Thoracic aorta (tissue), 2 donors: ENCODE measurements at places on chromosomes 4 and X. TPM values are rescaled to one million over a fixed set of nuclear protein-coding genes. Genes with fewer than 3 reads are reported as not detected.

GRCh38 chr4:41561244-41561643, 23.3 kb downstream of the LIMCH1 start:
- peaks cover 34% of the 10 kb centered on the region for H3K4me1 ChIP-seq
- no peak overlapping the region for H3K4me3 ChIP-seq
- H3K27ac ChIP-seq = no peak overlapping the region

DNA sequence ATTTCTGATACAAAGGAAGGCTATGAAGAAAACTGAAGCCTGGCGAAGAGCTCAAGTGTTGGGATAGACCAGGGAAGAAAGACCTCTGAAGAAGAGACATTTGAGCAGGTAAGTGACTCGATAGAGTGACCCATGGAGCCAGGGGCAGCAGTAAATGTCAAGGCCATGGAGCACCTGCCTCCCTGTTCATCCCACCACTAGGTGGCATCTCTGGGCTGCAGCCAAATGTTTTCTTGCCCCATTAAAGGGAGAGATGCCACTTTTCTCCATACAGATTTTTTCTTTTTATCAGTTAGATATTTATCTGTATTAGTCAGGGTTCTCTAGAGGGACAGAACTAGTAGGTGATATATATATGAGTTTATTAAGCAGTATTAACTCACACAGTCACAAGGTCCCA, 4.9 kb upstream of the ZNF81 start:
- DNase-seq = no peak
- H3K27me3 ChIP-seq = no peaks in the 10 kb centered on the region
- no peaks in the 10 kb centered on the region for H3K36me3 ChIP-seq
- no peak overlapping the region for H3K4me3 ChIP-seq

DNA sequence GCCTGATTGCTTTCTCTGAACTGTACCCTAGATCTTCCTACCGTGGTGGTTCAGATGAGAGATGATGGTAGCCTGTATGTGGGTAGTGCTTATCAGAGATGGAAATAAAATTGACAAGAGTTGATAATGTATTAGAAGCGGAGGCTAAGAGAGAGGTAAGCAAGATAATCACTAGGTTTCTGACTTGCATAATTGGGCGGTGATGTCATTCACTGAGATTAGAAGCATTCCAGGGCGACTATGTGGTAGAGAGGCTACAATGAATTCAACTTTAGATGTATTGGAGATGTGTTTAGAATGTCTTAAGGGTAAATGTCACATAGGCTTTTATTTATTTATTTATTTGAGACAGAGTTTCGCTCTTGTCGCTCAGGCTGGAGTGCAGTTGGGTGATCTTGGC, 415 bp upstream of the TENM3 start:
- no peaks in the 10 kb centered on the region for H3K27me3 ChIP-seq
- no peaks in the 10 kb centered on the region for H3K4me1 ChIP-seq
- no peak for DNase-seq
- no peak overlapping the region for H3K27ac ChIP-seq

- H3K27me3 ChIP-seq = no peaks in the 10 kb centered on the region
- no peaks in the 10 kb centered on the region for H3K4me1 ChIP-seq
- peak within 1 kb of the TSS; percentile 74 for H3K27ac ChIP-seq
Measured at GRCh38 chrX:107825698-107826237, at the start of gene MID2. MID2 (plus strand) TSS chrX:107825866; CDS start chrX:107826427, 561 bp downstream.

GRCh38 chrX:5117816-5118215, 1110.9 kb downstream of the NLGN4X start:
- no peak for DNase-seq
- no peaks in the 10 kb centered on the region for H3K27me3 ChIP-seq
- no peak overlapping the region for H3K27ac ChIP-seq
- no peaks in the 10 kb centered on the region for H3K36me3 ChIP-seq

DNA sequence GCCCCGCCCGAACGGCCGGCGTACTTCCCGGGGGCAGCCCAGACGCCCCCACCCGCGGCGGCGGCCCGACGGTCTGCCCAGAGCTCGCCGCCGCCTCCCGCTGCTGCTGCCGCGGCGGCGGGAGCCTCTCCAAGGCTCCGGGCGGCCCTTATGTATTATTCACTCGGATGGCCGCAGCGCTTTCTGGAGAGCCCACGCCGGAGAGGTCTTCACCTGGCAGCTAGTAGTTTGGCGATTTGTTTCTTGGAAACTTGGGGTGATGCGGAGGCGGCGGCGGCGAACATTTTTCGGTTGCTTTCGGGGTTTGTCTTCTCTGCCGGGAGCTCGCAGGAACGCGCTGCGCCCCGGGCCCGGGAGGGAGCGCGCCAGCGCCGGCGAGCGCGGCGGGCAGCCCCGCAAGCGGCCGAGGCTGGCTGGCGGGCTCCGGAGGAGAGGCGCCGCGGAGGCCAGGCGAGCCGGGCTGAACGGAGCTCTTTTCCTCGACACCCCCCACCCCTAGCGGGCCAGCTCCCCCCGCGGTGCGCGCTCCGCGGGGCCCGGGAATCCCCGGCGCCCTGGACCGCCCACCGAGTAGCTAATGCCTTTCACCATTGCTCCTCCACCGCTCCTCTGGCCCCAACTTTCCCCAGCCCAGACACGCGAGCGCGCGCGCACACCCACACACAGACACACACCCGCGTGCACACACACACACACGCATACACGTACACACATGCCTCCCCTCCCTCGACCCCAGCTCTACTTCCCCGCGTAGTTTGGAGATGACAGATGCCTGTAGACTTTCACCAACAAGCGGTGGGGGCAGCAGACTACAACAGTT, 113.5 kb downstream of the DHX15 start:
- H3K4me1 ChIP-seq = peaks cover 17% of the 10 kb centered on the region
- no peak overlapping the region for H3K27ac ChIP-seq
- H3K27me3 ChIP-seq = no peaks in the 10 kb centered on the region

The USP38 gene
- total RNA-seq = 20.7 TPM

DNA sequence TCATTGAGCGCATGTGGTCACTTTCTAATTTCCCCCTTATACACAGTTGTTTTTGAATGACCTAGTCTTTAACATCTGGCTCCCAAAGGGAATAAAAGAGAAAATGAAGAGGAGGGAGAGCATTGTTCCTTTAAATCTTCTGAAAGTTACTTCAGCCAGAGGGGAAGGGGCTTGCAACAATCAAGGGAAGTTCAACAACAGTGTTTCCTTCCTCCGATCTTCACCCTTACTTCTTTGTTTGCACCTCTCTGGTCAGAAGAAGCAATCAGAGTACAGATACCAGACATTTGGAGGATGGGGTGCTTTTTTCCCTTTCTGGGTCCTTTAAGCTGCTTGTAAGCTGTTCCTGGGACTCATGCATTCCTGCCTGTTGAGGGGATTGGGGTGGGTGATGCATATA, 125.4 kb downstream of the TBC1D19 start:
- peaks cover 2% of the 10 kb centered on the region for H3K36me3 ChIP-seq
- DNase-seq = no peak
- no peak overlapping the region for H3K27ac ChIP-seq
- H3K4me1 ChIP-seq = no peaks in the 10 kb centered on the region
- H3K27me3 ChIP-seq = no peaks in the 10 kb centered on the region

DNA sequence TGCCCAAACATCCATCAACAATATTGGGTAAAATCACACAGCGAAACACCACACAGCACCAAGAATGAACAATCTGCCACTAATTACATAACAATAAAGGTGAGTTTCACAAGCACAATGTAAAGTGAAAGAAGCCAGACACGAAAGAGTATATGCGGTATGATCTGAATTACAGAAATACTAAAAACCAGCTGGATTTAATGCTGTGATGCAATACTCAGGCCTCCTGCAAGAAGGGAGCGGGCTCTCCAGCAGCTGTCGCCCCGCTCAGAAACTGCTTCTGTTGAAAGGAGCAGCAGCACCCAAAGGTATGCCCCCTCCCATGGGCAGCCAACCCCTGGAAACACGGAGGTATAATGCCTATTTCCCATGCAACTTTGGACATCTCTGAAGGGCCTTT, 77.0 kb downstream of the PAPSS1 start:
- H3K27me3 ChIP-seq = no peaks in the 10 kb centered on the region
- DNase-seq = no peak
- H3K4me3 ChIP-seq = no peak overlapping the region
- H3K4me1 ChIP-seq = peaks cover 15% of the 10 kb centered on the region
- no peak overlapping the region for H3K27ac ChIP-seq

GRCh38 chrX:47880927-47881326, 44.2 kb downstream of the ZNF81 start:
- H3K27me3 ChIP-seq = no peaks in the 10 kb centered on the region
- H3K27ac ChIP-seq = no peak overlapping the region
- no peaks in the 10 kb centered on the region for H3K4me1 ChIP-seq
- DNase-seq = no peak
- H3K36me3 ChIP-seq = no peaks in the 10 kb centered on the region
- H3K4me3 ChIP-seq = no peak overlapping the region

- no peak overlapping the region for H3K27ac ChIP-seq
- no peak overlapping the region for H3K4me3 ChIP-seq
- H3K4me1 ChIP-seq = no peaks in the 10 kb centered on the region
- no peaks in the 10 kb centered on the region for H3K27me3 ChIP-seq
- H3K36me3 ChIP-seq = no peaks in the 10 kb centered on the region
Measured at GRCh38 chr4:10354225-10354624, 103.0 kb downstream of the ZNF518B start.

The KCND1 gene
- 3.8 TPM for total RNA-seq

DNA sequence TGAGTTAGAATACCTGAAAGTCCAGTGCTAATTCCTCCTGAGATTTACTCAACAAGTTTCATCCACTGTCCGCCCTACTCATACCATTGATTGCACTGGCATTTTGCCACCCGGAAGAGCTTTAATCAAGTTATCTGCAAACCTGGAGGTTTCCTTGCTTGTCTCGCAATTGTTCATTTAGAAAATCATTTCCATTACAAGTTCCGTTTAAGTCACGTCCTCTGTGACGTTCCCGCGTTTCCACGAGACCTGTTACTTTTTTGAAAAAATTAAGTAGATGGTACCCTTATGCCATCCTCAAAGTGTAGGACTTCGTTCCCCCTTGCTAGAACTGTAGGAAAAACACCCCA, 761 bp upstream of the FRYL start:
- no peaks in the 10 kb centered on the region for H3K36me3 ChIP-seq
- H3K27me3 ChIP-seq = no peaks in the 10 kb centered on the region
- peaks cover 18% of the 10 kb centered on the region for H3K4me1 ChIP-seq
- H3K4me3 ChIP-seq = peak overlapping the region; percentile 84

- no peak overlapping the region for H3K27ac ChIP-seq
- no peaks in the 10 kb centered on the region for H3K36me3 ChIP-seq
- DNase-seq = no peak
- H3K4me1 ChIP-seq = peaks cover 26% of the 10 kb centered on the region
Measured at GRCh38 chr4:76960014-76960413, 10.5 kb downstream of the SEPTIN11 start.

The ETDA gene
- not detected for total RNA-seq

DNA sequence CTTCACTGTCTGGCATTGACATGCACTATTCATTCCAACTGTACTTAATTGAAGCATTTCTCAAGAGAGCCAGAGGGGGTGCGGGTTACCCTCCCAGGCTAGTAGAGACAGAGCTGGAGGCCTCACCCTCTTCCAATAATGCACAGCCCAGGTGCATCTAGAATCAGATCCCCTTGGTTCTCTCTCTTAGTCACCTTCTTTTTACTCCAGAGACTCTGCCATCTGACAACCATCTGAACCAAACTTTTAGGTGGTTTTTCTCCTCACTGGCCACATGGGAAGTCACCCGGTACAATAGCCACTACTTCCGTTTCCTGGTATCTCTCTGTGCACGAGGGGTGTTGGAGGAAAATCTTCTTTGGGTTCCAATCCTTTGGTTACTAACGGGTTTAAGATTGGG, 81.3 kb downstream of the SLC2A9 start:
- no peak overlapping the region for H3K4me3 ChIP-seq
- no peak overlapping the region for H3K27ac ChIP-seq

DNA sequence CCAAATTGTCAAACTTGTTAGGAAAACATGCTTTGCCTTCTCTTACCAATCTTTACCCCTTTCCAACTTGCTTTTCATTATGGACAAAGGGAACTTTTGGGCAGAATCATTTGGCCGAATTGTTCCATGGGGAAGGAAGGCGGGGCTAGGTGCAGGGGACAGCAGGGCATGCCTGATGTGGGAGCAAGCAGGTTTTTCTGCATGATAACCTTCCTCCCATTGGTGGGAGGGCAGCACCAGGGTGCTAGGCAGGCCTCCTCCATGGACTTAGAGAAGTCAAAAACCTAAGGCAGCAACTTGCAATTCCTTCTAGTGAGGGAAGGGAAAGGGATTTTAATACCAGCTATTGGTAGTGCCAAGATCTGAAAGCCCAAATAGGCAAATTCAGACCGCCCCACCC, 260.5 kb downstream of the MAPK10 start:
- H3K27me3 ChIP-seq = no peaks in the 10 kb centered on the region
- H3K4me3 ChIP-seq = no peak overlapping the region
- no peak for DNase-seq
- no peak overlapping the region for H3K27ac ChIP-seq

The HTN3 gene
- not detected for total RNA-seq

GRCh38 chr4:158128540-158128939, 44.3 kb downstream of the GASK1B start:
- no peak for DNase-seq
- peaks cover 3% of the 10 kb centered on the region for H3K36me3 ChIP-seq
- H3K27me3 ChIP-seq = no peaks in the 10 kb centered on the region
- peaks cover 35% of the 10 kb centered on the region for H3K4me1 ChIP-seq

The ZMYM3 gene
- 14.7 TPM for total RNA-seq

The BCORL1 gene
- 8.5 TPM for total RNA-seq

The CABS1 gene
- total RNA-seq = not detected

- H3K4me1 ChIP-seq = no peaks in the 10 kb centered on the region
- DNase-seq = no peak
- H3K36me3 ChIP-seq = no peaks in the 10 kb centered on the region
- no peak overlapping the region for H3K27ac ChIP-seq
- no peaks in the 10 kb centered on the region for H3K27me3 ChIP-seq
Measured at GRCh38 chrX:40513835-40514234, 66.9 kb upstream of the ATP6AP2 start.

DNA sequence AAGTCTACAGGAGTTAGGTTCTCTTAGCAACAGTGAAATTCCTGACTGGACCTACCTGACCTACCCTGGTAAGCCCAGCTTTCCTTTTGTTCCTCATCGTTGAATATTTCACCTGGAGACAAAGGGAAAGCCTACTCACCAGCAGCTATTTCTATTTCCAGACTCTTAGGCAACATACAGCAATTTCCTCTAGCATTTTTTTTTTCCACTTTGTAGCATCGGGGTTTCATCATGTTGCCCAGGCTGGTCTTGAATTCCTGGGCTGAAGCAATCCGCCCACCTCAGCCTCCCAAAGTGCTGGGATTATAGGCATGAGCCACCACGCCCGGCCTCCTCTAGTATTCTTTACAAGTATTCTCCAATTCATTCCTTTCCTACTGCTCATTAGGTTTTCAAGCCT, 6.8 kb upstream of the S100G start:
- no peaks in the 10 kb centered on the region for H3K36me3 ChIP-seq
- H3K27me3 ChIP-seq = no peaks in the 10 kb centered on the region
- no peak overlapping the region for H3K4me3 ChIP-seq
- DNase-seq = no peak
- H3K4me1 ChIP-seq = no peaks in the 10 kb centered on the region
- H3K27ac ChIP-seq = no peak overlapping the region

DNA sequence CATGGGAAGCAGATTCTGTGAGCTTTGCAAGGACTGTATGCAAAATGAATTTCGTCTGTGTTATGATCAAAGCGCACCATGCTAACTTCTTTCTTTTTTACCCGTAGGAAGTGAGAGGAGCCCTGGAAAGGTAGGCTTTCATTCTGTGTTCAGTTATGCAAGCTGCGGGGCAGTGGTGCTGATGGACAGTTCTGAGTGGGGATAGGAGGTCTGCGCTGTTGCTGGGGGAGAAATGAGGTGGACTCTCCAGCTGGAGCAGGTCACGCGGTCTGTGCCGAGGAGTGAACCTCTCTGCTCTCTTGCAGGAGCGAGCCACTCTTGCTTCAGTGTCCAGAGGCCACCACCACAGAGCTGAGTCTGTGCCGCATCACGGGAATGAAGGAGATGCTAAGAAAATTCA, 4.5 kb downstream of the TRIML1 start:
- H3K27ac ChIP-seq = no peak overlapping the region
- no peak for DNase-seq
- H3K4me1 ChIP-seq = no peaks in the 10 kb centered on the region
- H3K4me3 ChIP-seq = no peak overlapping the region

The PPARGC1A gene
- total RNA-seq = 1.3 TPM
